ENCODE measurements at places on chromosomes 2 and 18.
A peak's percentile ranks its signal among the peaks of the same experiment; 100 is the strongest.

GRCh38 chr18:74990563-74991081 is 218.3 kb downstream of the PTGR3 start:
- DNase-seq, result no peak

- DNase-seq, result no peak
Measured at GRCh38 chr2:237591141-237591881, 777 bp upstream of the RAB17 start.

- no peak for DNase-seq
Measured at GRCh38 chr2:102708847-102709559, 52.8 kb upstream of the TMEM182 start.

DNA sequence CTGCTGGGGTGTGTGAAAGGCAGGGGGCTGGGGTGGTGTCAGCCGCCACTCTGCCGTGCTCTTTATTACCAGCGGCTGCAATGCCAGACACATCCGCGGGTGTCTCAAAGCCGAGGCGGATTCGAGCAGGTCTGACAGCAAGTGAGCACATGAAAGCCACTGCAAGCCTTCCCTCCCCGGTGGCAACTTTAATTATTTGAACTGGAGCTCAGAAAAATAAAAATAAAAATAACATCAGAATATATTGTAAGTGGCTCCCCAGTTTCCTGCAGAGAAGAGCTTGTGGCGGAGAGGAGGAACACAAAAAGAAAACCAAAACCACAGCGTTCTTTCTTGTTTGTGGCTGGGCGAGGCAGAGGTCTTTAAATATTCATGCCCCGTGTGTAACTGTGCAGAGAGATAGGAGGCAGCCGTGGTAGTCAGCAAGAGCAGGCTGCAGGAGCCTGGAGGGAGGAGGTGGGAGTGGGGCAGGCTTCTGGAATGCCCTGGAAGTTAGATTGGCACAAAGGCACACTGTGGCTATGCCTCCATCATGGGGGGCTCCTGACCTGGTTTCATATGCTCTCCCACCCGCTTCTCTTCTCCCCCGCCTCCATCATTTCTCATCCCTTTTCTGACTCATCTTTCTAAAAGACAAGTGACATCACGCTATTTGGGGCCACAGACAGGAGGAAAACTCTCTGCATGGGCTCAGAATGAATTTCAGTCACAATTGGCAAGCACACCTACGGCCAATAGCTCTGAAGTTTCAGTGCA is 199.8 kb downstream of the CLIP4 start:
- DNase-seq, result peak; percentile 6

DNA sequence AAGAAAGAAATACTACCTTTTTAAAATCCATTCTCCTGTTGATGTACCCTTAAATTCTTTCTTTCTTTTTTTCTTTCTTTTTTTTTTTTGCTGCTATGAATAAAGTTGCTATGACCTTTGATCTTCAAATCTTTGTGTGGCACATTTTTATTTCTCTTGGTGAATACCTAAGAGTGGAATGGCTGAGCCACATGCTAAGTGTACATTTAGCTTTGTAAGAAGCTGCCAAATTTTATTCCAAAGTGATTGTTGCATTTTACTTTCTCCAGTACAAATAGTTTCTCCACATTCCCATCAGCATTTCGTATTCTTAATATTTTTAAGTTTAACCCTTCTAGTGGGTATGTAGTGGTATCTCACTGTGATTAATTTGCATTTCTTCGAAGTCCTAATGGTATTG is 88.8 kb upstream of the RAB27B start:
- no peak for DNase-seq

DNA sequence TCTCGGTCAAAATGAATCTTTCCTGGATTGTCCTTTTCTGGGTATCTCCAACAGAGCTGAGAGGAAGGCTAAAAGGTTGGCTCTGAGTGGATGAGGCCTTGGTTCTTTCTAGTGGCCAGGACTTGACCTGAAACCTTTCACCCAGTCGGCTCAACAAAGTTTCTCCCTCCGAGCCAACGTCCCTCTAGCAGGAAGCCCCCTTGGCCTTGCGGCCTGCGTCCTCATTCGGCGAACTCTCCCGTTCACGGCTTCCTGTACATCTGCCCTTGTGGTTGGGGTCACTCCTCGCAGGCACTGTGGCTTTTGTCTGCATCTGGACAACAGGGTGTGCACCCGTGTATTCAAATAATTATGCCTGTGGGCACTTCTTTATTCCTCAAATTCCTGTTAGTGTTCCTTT is 9.4 kb upstream of the SIX3 start:
- DNase-seq, result no peak

- DNase-seq, result no peak
Measured at GRCh38 chr2:29164091-29164846, 49.1 kb downstream of the CLIP4 start.
